ENCODE measurements at places on chromosomes 7 and 10.

GRCh38 chr7:139799586-139799985 is 21.8 kb upstream of the HIPK2 start:
- DNase-seq: no peak

GRCh38 chr7:18212758-18213157 is 185.1 kb upstream of the PRPS1L1 start:
- DNase-seq: no peak

DNA sequence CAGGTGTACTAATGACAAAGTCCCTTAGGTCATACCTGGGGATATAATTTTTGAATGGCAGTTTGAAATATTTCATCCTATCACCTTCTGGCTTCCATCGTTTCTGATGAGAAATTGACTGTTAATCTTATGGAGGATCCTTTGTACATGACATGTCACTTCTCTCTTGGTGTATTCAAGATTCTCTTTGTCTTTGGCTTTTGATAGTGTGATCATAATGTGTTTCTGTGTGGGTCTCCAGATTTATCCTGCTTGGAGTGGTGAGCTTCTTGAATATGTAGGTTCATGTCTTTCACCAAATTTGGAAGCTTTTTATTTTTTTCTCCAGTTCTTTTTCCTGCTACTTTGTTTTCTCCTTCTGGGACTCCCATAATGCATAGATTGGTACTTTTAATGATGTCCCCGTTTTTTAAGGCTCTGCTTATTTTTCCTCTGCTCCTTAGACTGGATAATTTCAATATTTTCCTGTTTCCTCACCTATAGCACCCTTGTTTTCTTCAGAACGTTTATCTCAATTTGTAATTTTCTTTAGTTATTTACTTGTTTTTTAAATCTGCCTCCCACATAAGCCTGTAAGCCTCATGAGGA is 4.4 kb downstream of the RBM33 start:
- DNase-seq: no peak

GRCh38 chr10:48477616-48478015 is 127.3 kb downstream of the ARHGAP22 start:
- no peak for DNase-seq

DNA sequence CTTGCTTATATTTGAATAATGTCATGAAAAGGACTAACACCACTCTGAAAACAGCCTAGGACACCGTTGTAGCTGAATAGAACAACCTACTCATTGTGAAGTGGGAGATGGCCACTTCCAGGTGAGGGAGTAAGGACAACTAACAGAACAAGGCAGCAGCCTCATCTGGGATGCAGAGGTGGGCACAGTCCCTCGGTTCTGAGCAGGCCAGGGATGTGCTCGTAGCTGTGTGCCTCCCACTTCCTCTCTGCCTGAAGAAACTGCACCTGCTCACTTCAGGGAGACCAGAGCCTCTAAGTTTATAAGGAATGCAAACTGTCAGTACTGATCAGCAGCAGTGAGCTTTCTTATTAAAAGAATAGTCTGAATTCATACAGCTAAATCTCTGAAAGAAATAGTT is 2.5 kb downstream of the VSTM4 start:
- no peak for DNase-seq

- DNase-seq: no peak
Observed at GRCh38 chr7:102832674-102833073, 80.1 kb upstream of the LRRC17 start.

- DNase-seq: no peak
Observed at GRCh38 chr10:102059987-102060386, 4.0 kb upstream of the ARMH3 start.

GRCh38 chr10:3468919-3469638 is 296.5 kb upstream of the PITRM1 start:
- DNase-seq: no peak

DNA sequence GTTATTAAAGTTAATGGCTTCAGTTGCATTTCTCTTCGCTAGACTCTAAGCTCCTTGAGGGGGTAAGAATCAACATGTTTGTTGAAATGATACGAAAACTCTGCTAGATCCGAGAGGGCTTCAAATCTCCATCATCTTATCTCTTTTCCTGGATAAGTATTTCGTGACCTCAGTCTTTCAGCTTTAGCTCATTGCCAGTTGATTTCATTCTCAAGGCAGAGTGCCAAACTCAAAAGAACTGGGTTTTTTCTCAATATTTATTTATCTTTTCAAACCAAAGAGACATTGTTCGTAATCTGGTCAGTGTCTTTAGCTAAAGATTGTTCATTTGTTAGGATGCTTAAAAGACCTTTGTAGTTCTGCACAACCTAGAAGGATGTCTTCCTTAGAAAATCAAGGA is 108.9 kb downstream of the ARID5B start:
- no peak for DNase-seq

DNA sequence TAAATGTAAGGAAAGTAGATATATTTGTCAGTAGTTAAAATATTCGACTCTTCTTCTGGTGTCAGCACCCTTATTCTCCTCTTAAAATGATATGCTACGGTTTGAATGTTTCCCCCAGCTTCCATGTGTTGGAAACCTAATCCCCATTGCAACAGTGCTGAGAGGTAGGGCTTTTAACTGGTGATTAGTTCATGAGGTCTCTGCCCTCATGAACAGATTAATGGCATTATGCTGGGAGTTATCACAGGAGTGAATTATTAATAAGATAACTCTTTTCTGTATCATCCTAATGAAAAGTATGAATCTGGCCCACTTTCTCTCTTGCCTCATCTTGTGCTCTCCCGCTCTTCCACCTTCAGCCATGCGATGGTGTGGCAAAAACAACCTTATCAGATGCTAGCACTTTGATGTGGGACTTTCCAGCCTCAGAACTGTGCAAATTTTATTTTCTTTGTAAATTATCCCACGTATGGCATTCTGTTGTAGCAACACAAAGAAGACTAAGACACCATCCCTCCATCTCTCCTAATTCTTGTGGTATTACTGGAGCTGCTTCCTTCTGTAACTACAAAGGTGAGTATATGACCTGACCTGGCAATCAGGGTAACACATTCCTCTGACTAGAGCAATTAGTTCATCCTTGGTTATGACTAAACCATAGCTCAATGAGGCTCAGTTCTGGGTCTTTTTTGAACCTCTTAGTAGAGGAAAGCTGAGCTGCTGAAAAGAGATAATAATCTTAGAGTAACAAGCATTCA is 171.1 kb upstream of the TMEM196 start:
- no peak for DNase-seq

- DNase-seq: no peak
Observed at GRCh38 chr10:35339942-35340341, 3.6 kb downstream of the CCNY start.

DNA sequence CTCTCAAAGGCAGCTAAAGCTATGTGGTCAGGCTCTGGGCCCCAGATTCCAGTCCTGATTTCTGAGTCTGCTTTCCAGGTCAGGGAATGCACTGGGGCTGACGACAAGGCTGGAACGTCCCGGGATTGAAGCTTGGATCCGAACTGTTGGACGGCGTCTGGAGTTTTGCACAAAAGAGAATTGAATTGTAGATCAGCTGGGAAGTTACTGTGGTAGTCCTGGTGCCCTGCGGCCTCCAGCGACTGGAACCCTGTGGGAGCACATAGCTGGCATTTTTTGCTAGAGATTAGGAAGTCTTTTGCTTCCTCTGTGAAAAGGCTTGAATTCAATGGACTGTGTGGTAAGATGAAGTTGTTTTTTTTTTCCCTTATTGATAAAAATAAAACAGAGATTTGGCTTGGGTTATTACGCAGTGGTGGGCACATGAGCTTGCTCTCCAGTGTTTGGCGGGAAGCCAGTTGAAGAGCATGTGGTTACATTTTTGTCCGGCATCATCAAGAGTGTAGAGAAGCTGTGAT is at the start of gene HK1:
Gene HK1, plus strand, starts transcription at position 51 of the 518 bp plus-strand sequence.
- DNase-seq: no peak

DNA sequence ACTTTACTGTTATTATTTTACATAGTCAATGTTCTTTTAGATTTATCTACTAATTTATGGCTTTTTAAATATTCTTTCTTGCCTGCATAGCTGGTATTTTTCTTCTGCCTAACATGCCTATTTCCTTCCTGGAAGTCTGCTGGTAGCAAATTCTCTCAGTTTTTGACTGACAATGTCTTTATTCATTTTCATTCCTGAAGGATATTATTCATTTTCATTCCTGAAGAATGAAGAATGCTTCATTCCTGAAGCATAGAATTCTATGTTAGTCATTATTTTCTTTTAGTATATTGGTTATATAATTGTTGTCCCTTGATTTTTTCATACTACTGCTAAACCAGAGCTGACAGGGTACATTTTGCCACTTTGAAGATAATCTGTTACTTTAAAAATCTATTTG is 41.8 kb downstream of the TMEM168 start:
- no peak for DNase-seq

DNA sequence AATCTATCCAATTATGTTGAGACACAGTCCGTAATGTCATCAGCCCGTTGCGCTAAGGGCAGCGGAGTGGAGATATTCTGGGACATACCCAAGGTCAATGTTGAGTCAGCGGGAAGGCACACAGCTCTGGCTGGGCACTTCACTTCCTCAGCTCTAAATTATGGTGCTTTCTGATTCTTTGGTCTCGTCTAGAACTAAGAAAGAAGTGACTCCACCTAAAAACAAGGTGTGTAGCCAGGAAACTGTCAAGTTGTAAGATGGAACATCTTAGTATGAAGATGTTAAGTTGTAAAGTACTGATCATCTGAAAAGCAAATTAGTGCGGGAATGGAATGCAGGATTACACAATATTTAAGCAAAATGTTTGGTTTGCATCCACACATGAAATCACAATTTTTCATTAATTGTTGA is 43.1 kb downstream of the BAIAP2L1 start:
- no peak for DNase-seq

- DNase-seq: no peak
Observed at GRCh38 chr7:42475082-42475481, 238.1 kb upstream of the GLI3 start.

- DNase-seq: no peak
Observed at GRCh38 chr10:4334871-4335270, 491.1 kb upstream of the AKR1E2 start.

DNA sequence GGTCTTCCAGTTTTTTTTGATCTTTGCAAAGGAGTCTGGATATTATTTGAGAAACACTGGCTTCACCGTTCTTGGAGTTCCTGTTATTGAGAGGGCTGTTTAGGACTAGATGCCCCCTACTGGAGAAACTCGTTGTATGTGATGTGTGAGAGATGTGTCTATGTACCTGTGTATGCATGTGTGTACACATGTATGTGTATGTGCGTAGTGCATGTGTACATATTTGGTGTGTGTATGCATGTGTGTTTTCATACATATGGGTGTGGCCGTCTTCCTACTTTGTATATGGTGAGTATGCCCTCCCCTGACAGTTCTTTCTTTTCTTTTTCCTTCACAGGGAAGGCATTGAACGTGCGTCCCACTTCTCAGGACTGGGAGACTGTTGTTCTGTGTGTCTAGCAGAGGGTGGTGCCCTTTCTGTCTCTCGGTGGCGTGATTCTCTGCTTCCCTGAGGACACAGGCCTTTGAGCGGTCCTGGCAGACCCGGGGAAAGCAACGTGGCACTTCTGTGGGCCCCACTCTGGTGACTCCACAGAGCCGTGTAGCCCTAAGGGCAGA is 3.0 kb upstream of the CALHM3 start:
- DNase-seq: no peak

DNA sequence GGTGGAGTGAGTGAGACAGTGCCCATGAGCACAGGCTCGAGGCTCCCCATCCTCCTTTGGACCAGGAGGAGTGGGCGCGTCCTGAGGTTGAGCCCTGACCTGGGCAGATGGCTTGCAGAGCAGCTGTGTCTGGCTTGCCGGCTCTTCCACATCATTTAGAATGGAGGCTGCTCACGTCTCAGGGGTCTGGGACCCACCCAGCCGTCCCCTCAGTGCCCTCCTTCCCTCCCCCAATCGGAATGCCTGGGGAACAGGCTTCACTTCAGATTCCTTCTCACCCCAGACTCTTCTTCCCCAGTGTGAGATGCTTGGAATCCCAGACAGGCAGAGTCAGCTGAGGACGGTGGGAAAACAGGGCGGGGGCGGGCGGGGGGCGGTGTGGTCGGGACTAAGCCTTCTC is 968.6 kb upstream of the ZNF722 start:
- DNase-seq: no peak

GRCh38 chr7:15330943-15331342 is 230.9 kb downstream of the AGMO start:
- no peak for DNase-seq

GRCh38 chr10:28778524-28778923 is 101.2 kb downstream of the BAMBI start:
- DNase-seq: no peak

GRCh38 chr10:8130973-8131911 is 76.8 kb downstream of the GATA3 start:
- DNase-seq: peak; percentile 37

DNA sequence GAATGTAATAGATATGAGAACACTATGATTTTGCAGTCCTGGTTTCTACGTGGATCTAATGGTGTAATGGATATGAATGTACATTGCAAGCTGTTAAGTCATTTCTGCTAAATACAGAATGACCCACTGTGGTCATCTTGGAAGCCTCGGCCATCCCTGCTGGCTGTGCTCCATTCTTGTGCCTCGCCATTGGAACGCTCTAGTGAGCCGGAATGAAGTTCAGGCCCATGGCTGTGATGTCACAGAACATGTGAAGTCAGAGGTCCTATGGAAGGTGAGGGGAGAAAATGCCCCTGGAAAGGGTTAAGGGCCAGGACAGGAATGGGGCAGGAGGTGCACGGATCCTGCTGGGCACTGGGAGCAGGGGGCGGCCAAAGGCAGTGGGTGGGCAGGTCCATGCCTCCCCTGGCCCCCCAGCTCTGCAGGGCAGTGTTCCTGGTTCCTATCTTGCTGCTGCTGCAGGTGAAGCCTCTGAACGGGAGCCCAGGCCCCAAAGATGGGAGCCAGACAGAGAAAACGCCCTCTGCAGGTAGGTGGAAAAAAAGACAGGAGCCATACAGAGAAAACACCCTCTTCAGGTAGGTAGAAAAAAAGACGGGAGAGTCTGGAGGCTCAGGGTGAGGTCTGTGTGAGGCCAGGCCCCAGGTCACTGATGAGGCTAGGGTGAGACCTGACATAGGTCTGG is at the start of gene LLCFC1:
Gene LLCFC1, plus strand, starts transcription at position 259 of the 685 bp plus-strand sequence. Its CDS starts 138 bp downstream, at position 397.
- no peak for DNase-seq

DNA sequence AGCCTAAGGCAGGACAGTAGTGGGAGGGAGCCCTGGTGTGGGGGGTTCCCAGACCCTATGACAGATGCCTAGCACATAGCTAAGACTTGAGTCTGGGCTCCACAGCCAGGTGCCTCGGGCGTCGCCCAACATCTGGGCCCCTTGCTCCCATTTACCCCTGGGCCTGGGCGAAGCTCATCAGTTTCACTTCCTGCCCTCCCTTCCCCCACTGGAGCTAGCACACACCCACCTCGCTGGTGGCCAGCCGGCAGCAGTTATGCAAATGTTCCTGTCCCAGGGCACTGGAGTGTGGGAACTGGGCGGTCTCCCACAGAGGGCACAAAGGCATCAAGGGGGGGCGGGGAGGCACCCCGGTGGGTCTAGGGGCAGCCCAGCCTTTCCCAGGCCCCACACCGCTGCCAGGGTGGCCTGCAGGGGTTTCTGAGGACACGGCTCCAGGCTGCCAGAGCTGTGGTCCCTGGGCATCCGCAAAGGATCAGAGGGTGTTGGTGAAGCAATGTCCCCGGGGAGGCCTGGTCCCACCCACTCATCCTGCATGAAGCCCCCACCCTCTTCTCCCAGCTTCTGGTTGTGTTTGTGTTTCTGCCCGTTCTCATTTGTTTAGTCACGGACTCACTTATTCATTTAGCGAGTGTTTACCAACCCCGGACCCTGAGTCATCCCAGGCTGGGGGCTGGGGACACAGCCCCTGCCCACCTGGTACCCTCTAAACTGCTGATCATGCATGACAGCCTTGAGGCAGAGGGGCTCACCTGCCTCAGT is 20.4 kb downstream of the SH2B2 start:
- no peak for DNase-seq

All from stimulated activated CD4-positive, alpha-beta T cell treated with anti-CD3 and anti-CD28 coated beads, TNF-alpha, amount 100 ng/mL, for 48 hours (primary cell).